NCI-H524 treated with DMSO at 0.1 percent for 48 hours (cell line): ENCODE measurements at places on chromosomes 2 and 18.

DNA sequence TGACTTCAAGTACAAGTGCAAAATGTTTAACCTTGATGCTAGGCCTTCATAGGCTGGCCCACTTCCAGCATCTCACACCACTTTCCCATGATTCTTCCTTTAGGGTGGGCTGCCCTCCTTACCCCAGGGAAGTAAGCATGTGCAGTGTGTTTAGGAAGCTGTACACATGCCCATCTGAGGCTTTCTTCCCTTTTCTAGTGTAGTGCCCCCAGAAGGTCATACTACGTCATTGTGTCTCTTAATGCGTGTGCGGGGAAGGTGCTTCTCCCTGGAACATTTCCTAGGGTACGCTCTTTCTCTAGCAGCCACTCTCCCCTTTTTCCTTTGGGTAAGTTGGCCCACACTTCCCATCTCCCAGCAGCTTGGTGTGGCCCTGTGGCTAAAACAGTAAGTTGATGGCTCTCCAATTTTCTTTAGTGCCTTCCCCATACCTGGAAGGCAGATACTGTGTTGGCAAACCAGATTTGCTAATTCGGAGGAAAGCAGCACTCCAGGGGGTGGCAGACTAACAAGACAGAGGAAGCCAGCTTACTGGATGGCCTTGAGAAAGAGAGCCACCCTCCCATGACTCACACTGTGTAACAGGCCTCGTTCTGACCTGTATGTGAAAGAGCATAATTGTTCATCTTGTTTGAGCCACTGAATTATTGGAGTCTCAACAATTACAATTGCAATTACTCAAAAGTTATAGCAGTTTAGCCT lies 1.1 kb upstream of the SULT6B1 start:
- no peak for DNase-seq

DNA sequence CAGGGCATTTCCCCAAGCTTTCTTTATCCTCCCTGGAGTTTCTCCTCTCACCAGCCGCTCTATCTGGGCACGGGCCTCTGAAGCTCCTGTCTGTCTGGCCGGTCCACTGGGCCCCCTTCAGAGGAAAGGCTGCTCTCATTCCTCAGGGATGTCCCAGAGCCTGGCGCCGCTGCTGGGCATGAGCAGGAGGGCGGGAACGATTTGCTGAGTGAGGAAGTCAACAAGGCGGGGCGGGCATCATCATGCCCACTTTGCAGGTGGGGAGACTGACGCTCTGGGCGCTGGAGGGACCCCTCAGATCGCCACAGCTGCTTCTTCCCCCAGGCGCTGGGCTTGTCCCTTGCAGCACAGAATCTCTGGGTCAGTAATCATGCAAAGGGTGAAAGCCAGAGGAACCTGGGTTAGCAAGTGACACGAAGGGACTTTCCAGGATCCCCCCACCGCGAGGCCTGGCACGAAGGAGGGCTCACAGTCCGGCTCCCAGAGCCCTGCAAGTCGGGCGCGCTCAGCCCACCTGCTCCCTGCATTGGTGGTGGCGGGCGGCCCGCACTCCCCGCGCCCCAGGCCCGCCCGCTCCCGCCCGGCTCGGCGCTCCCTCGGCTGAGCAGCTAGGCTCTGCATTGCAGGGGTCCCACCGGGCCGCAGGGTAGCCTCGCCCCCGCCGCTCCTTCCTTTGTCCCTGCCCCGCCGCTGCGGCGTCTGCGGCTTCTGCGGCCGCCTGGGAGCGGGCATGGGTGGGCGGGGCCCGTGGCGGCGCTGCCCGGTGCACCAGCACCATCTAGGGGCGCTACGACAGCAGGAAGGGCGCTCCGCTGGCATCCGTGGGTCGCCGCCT lies 157.8 kb downstream of the CYRIA start:
- DNase-seq, result no peak

GRCh38 chr2:28247290-28247689 lies 145.4 kb upstream of the FOSL2 start:
- peak; percentile 65 for DNase-seq

GRCh38 chr2:159551806-159552205 lies 64.5 kb downstream of the BAZ2B start:
- DNase-seq, result no peak

- peak; percentile 40 for DNase-seq
These were observed 280.9 kb upstream of the FANCL start for GRCh38 chr2:58521803-58522554.

DNA sequence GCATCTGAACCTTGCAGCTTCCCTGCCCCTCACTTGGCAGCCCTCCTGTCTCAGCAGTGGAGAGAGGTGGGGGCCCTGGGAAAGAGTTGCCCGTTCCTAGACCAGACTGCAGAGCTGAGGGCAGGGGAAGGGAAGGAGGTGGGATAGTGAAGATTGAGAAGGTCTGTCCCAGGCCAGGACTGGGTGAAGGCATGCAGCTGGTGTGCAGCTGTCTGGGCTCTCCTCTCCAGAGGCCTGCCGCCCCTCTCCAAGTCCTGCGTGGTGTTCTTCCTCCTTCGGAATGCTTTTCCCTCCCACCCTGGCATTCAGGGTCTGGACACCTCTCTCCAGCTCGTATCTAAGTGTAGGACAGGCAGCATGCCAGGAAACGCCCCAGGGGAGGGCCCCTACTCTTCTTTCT lies 323.5 kb downstream of the CELF4 start:
- no peak for DNase-seq

- no peak for DNase-seq
These were observed 824.3 kb upstream of the ZEB2 start for GRCh38 chr2:145344076-145344724.

- no peak for DNase-seq
These were observed 695.7 kb downstream of the TDRD15 start for GRCh38 chr2:21819454-21819853.

DNA sequence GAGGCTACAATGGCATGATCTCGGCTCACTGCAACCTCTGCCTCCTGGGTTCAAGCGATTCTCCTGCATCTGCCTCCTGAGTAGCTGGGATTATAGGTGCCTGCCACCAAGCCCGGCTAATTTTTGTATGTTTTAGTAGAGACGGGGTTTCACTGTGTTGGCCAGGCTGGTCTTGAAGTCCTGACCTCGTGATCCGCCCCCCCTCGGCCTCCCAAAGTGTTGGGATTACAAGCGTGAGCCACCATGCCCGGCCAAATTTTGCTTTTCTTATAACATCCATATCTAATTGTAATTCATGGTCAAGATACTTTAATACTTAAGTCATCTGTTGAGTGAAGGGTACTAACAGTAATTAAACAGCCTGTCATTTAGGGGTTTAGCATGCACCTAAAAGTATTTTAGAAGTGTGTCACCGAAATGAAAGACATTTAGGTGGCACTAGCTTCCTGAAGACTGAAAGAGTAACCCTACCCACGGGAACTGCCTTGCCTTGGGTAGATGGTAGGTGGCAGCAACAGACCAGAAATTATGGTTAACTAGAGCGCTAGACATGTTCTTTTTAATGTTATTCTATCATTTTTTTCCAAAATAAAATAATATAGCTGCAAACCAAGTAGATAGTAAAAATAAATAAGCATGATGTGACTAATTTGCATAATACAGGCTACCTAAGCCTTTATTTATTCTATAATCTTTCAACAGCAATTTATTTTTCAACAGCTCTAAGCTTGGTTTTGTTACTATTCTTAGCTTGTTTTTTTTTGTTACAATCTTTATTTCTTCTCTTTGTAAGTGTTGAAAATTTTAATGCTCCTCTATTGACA lies 8.6 kb upstream of the ACYP2 start:
- no peak for DNase-seq

GRCh38 chr2:38192976-38193375 lies 117.0 kb upstream of the CYP1B1 start:
- no peak for DNase-seq

DNA sequence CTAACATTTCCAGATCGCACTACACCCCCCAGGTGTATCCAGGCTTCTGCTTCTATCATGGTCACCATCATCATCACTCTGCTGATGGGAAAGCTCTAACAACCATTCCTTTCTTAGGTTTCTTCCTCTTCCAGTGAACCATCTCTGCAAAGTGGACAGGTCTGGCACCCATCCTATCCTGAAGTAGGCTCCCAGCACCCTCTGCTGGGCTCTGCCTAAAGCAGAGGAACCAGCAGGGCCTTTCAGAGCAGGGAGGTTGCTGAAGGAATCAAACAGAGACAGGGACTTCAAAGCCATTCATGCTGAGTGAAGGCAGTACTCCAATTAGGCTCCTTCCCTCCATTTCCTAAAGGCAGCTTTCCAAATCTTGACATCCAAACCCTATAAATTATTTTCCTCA lies 27.2 kb upstream of the SATB2 start:
- DNase-seq, result no peak

DNA sequence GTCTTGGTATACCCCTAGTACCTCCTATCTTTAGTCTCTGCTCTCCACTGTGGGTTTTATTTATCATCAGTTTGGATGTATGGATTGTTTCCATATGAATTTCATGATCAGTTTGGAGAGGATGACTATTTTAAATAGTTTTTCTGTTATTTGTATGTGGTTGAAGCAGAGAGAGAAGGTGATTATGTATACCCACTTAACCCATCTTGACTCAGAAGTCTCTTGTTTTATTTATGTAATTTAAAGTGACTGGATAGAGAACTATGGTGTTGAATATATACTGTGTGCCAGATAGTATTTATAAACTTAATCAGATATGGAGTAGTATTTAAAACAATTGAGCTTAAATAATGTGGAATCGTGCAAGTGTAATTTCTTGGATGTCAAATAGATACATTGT lies 39.9 kb downstream of the SMAD4 start:
- DNase-seq, result no peak

GRCh38 chr2:190121971-190122370 lies 59.4 kb upstream of the MSTN start:
- no peak for DNase-seq

- no peak for DNase-seq
These were observed 18.5 kb upstream of the SEMA4C start for GRCh38 chr2:96888072-96889011.
